ENCODE measurements at places on chromosomes 3 and 15.
A peak's percentile ranks its signal among the peaks of the same experiment; 100 is the strongest.

DNA sequence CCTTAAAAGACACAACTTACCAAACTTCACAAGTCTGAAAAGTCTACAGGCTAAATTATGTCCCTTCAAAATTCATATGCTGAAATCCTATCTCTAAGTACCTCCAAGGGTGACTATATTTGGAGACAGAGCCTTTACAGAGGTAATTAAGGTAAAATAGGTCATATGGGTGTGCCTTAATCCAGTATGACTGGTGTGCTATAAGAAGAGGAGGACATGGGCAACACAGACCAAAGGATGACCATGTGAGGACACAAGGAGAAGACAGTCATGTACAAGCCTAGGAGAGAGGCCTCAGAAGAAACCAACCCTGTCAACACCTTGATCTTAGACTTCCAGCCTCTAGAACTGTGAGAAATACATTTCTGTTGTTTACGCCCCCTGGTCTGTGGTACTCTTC, 32.2 kb downstream of the TXNRD3 start:
- no peak for DNase-seq

- no peak for DNase-seq
Observed at GRCh38 chr3:59249004-59249403, 199.2 kb upstream of the CFAP20DC start.

DNA sequence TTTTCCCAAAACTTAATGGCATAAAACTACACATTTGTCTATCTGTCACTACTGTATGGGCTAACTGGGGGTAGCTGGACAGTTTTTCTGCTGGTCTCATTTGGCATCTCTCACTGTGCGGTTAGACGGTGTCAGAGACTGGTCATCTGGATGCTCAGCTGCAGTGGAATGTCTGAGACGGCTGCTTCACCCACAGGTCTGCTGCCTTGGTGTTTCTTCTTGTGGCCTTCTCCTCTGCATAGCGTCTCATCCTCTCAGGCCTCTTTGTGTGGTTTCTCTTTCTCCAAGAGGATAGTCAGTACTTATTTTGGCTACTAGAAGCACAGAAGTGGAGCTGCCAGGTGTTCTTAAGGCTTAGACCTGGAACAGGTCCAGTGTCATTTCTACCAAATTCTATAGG, 35.9 kb upstream of the GOLGA6L9 start:
- DNase-seq = peak; percentile 41

DNA sequence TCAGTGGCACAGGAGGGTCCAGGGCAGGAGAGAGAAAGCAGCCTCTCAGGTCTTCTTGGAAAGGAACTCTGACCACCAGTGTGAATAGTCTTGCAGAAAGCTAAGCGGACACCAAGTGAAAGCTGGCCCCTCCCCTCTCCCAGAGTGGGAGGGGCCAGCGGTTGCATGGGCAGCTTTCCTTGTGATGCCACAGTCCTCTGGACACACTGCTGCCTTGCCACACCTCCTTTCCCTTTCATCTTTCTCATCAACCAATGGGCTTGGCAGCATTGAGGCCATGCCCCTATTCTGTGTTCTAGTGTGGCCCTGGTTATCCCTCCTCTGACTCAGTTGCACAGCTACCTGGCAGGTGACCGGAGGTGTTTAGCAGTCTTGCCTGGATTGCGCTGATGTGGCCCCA, 49.7 kb upstream of the GOLGA6B start:
- no peak for DNase-seq

All from GM03348 (cell line).